Activated CD4-positive, alpha-beta T cell treated with anti-CD3 and anti-CD28 coated beads for 36 hours (primary cell): ENCODE measurements at places on chromosomes 3 and 15.

DNA sequence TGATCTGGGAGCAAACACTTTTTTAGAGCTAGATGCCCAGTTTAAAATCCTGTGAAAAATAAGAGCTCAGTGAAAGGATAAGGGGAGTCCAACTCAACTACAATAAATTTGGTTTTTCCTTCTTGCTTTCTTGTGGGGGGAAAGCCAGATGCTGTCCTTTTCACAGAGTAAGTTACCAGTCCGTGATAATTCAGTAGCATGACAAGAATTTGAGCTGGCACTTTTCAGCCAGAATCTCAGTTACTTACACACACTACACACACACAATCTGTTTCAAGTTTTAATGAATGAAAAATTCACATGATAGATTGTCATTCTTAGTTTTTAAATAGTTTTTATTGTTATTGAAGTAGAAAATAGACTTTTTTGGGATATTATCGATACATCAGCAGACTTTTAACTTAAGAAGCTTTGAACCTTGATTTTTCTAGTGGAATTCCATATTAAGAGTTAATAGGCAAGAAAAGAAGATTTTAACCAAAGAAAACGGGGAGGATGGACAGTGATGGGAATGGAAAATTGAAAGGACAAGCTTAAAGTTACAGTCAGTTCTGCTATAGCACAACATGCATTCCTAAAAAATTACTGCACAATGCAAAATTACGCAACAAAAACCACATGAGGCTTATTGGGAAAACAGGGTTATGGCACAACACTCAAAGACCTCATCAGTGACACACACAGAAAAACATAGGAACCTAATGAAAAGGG is 47.0 kb downstream of the PSMD6 start:
- DNase-seq: no peak

GRCh38 chr3:179046497-179047353 is 24.9 kb downstream of the ZMAT3 start:
- DNase-seq: no peak

DNA sequence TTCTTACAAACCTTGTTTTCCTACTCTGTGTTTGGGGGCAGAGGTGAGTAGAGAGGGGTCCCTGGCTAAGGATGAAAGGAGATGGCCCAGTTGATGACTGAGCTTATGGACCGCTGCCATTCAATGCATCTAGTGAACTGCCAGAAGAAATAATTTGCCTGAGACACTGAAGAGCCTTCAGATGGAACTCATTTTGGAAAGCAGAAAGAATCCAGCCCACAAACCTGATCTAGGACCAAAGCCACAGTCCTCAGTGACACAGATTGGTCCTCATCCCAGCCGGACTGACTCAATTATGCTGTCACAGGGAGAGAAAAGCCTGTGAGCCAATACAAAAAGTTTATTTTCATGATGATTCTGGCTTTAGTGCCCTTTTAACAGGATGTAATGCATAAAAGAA is 82.7 kb downstream of the CD47 start:
- no peak for DNase-seq

DNA sequence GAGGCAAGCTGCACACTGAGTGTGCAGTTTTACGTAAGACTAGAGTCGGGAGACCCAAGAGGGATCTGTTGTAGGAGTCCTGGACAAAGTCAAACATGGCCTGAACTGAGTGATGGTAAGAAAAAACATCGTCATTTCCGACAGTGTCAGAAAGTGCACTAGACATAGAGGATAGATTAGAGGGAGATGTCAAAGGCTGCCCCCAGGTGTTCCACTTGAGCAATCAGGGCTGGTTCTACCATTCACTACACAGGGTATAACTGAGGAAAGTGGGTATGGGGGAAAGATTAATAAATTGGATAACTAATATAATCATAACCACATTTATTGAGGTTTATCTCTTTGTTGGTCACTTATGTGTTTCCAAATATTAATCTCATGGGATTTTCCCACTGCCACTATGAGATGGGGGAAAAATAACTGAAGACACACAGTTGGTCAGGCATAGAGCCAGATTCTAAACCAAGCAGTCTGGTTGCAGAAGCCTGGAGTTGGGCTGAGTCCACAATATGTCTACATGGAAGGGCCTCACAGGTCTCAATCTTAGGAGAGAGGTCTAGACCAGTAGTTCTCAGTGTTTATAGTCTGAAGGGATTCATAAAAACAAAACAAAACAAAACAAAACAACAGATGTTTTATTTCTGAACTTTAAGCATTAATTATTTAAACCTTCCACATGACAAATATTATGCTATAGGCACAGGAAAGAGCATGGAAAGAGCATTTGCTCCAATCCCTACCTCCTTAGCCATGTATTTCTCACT is 766.5 kb downstream of the NTRK3 start:
- no peak for DNase-seq

DNA sequence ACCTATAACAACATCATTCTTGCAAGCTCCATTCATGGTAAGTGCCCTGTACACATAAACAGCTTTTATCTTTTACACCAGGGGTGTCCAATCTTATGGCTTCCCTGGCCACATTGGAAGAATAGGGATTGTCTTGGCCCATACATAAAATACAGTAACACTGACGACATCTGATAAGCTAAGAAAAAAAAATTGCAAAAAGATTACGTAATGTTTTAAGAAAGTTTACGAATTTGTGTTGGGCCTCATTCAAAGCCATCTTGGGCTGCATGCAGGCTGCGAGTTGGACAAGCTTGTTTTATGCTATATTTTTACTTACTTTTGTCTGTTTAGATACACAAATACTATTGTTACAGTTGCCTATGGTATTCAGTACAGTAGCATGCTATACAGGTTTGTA is 31.6 kb downstream of the ZNF654 start:
- no peak for DNase-seq

GRCh38 chr3:163809540-163809993 is 1268.7 kb downstream of the SI start:
- DNase-seq: no peak

- DNase-seq: no peak
These were observed 540.0 kb upstream of the ROBO1 start for GRCh38 chr3:80307844-80308243.

DNA sequence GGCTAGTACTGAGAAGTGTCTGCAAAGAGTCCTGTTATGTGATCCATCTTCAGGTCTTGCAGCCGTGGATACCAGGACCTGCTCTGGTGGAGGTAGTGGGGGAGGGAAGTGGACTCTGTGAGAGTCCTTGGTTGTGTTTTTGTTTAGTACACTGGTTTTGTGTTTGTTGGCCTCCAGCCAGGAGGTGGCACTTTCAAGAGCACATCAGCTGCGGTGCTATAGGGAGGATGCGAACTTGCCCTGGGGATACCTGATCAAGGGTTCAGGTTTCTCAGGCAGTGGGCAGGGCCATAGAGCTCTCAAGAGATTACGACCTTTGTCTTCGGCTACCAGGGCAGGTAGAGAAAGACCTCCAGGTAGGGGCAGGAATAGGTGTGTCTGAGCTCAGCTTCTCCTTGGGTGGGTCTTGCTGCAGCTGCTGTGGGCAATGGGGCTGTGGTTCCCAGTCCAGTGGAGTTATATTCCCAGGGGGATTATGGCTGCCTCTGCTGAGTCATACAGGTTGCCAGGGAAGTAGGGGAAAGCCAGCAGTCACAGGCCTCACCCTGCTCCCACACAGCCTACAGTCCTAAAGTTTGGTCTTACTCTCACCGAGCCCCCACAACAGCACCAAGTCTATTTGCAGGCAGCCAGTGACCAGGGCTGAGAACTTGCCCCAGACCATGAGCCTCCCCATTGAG is 132.8 kb upstream of the NPHP3 start:
- DNase-seq: no peak

DNA sequence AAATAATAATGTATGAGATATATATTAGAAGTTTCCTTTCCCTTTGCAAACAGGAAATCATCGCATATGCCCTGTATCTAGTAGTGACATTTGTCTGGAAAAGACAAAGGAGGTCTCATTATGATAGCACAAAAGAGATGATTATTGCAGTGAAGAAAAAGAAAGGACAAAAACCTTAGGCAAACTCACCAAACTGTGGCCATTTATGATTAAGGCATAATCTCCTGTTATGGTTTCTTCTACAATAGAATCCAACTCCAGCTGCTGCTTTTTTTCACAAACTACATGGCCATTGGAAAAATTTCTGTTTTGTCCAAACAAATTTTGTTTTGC is 218.2 kb downstream of the ATP8B4 start:
- DNase-seq: no peak

DNA sequence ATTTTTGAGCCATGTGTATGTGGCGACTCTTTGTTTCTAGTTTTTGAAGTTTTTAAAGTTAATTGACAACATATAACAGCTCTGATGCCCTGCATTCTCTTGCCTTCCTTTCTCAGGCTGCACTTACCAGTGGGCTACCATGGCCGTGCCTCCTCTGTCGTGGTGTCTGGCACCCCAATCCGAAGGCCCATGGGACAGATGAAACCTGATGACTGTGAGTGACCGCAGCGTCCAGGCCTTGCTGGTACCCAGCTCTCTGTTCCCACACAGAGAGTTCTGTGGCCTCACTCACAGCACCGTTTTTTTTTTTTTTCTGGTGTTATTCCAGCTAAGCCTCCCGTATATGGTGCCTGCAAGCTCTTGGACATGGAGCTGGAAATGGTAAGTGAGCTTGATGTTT is 15.1 kb downstream of the FAH start:
- no peak for DNase-seq

DNA sequence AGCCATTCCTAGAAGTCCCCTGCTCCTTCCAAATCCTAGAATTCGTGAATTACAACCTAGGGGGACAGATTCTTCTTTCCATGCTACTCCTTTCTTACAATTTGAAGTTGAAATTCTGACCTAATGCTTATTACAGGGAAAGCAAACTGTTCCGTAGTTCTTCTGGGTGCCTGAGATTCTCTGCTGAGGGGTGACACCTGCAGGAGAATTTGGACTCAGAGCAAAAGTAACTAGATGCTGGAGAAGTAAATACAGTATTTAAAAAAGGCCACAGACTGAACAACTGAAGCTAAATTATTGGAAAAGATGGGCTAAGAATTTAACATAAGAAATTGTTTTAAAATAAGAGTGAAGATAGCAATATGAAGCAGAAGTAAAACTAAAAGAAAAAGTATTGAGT is 37.9 kb downstream of the ACAD9 start:
- no peak for DNase-seq

DNA sequence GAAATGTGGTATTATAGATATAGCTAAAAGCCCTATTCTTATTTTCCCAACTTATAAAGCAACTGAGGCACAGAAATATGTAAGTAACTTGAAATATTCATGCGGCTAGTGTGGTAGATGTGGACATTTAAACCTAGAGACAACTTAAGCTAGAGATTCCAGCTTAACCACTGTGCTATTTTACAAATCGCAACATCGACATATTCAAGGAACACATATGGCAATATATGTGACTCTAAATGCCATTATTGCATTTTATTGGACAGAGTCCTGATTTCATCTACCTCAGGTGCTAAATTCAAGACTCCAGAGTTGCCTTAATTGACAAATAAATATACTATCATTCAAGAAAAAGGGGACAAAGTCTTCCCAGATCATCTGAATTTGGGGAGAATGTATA is 442.3 kb downstream of the NLGN1 start:
- no peak for DNase-seq

DNA sequence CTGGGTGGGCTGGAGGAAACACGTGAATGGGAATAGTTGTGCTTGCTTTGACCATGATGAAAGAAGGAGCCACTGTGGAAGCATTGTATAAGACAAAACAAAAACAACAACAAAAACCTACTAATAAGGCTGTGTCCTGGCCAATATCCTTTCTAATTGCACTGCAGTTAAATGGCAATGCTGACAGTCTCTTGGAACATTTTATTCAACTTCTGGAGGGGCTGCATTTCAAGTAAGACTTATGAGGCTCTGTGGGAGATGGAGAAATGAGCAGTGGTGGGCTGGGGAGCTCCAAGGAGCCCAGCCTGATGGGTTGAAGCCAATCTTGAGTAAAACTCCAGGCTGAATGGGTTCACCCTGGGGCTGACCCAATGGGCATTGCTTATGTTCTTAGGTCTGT is 99.8 kb upstream of the ROPN1 start:
- DNase-seq: no peak

GRCh38 chr15:71788646-71789579 is 21.4 kb upstream of the NR2E3 start:
- DNase-seq: no peak

GRCh38 chr3:72537448-72537847 is 310.8 kb downstream of the SHQ1 start:
- DNase-seq: no peak

DNA sequence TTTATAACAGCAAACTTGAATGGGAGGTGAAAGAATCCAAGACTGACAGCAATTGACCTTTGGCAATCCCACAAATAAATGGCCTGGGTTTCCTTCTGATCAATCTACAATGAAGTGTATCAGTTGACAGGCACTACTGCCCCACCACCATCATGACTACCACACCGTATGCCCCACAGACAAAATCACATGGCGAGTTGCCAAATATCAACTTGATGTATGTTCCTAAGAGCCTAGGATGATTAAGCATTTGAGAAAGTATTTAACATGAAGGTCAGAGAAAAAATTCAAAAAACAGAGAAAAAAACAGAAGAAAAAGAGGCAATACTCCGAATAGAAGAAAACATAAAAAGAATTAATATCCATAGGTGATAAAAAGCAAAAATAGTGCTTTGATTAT is 215.9 kb upstream of the STAC start:
- no peak for DNase-seq

- no peak for DNase-seq
These were observed 17.8 kb downstream of the PRICKLE2 start for GRCh38 chr3:64207289-64208080.

DNA sequence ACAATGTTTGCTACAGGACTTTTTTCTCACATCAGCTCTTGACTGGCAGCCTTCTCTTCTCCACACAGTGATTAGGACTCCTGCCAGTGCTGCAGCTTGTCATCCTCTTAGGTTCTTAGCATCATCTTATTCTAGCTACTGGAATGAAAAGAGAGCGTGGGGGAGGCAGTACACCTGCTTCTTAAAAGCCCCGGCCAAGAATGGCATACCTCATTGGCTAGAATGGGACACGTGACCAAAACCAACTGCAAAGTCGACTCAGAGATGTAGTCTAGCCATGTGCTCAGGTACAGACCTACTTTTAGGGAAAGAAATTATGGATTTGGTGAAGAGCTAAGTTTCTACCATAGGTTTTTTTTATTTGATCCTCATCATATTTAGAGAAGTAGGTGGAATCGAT is 44.1 kb downstream of the RARB start:
- no peak for DNase-seq

- no peak for DNase-seq
These were observed 32.2 kb downstream of the CHCHD4 start for GRCh38 chr3:14092464-14092863.
